ENCODE measurements at places on chromosomes 12 and 14. TPM values are rescaled to one million over a fixed set of nuclear protein-coding genes. Genes with fewer than 3 reads are reported as not detected.

KLRB1 gene
- total RNA-seq = 24.3 TPM

GSC gene
- total RNA-seq = not detected

GRCh38 chr12:112327209-112327938 is 54.9 kb downstream of the HECTD4 start:
- no peaks in the 10 kb centered on the region for H3K27me3 ChIP-seq
- H3K4me3 ChIP-seq = no peak overlapping the region
- H3K27ac ChIP-seq = no peak overlapping the region
- H3K4me1 ChIP-seq = peaks cover 24% of the 10 kb centered on the region

GRCh38 chr14:92360651-92361370 is 37.8 kb downstream of the SLC24A4 start:
- no peaks in the 10 kb centered on the region for H3K4me1 ChIP-seq
- no peak overlapping the region for H3K4me3 ChIP-seq
- no peaks in the 10 kb centered on the region for H3K36me3 ChIP-seq
- DNase-seq = no peak

Measured in spleen (tissue), 13 donors.